ENCODE measurements at places on chromosomes 4 and X.

DNA sequence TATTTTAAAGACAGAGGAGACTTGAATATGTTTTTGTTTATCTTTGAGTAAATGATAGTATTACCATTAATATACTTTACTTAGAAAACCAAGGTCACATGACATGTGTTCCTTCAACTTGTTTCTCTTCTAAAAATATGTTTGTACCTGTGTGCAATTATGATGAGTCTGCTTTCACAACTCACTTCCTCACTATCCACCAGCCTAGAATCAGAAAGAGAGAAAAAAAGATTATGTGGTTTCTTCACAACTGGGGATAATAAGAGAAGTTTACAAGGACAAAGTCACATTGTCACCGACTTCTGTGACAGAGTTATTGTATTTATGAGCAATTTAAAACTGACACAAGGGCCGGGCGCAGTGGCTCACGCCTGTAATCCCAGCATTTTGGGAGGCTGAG, 1112.1 kb downstream of the RPA4 start:
- DNase-seq: no peak

GRCh38 chr4:67051000-67051789, 494.1 kb downstream of the CENPC start:
- no peak for DNase-seq

GRCh38 chr4:119132306-119132705, 3.3 kb upstream of the MYOZ2 start:
- DNase-seq: no peak

- no peak for DNase-seq
Measured at GRCh38 chr4:173185847-173186510, 17.4 kb downstream of the GALNT7 start.

DNA sequence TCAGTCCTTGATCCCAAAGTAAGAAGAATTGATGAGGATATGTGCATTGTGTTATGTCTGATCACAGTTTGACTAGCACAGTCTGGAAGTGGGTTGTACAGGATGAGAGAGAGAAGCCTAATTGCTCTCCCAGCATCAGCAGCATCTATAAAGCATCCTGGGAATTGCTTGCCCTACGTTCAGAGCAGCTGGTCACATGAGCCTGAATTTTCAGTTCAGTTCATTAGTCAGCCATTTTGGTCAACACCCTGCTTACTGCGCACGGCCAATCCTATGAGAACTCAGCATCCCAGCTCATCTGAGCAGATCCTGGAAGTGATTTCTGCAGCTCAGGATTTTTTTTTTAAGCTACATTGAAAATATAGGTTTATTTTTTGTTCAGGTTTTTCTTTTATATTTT, at the start of gene RUFY3:
TSS of gene RUFY3 (plus strand) at position 218 of the 400 bp plus-strand sequence. CDS start 610 bp downstream, outside the sequence.
- no peak for DNase-seq

- DNase-seq: no peak
Measured at GRCh38 chrX:153407736-153408135, 3.5 kb upstream of the ZFP92 start.

DNA sequence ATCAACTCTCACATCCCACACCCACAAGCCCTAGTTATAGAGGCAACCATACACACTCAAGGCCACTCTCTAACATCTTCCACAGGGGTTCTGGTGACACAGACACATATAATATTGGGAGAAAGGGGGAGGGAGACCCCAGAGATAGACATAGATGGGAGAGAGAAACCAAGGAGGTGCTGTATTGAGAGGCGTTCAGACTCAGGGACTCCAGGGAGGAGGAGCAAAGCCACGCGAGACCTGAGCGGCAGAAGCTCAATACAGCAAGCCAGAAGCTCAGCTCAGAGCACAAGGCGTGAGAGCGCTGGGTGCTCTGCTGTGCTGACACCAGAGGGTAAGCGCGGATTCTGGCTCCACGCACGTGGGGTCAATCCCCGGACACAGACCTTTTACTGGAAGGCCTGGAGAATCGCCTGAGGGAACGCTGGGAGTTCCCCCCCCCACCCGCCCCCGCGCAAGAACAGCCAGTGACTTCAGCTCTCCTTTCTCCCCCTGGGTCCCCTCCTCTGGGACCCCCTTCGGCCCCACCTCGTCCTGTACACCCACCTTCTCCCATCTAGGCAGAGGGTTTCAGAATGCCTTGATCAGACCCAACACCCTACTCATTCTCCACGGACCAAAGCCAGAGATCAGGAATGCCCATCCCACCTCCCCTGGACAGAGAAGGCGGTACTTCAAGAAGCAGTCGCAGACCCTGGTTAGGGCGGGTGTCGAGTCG, 8.7 kb downstream of the MSX1 start:
- DNase-seq: no peak

- DNase-seq: no peak
Measured at GRCh38 chrX:132612821-132613564, 124.2 kb upstream of the MBNL3 start.

- no peak for DNase-seq
Measured at GRCh38 chr4:15381806-15382338, 46.0 kb upstream of the C1QTNF7 start.

Measured in coronary artery (tissue), 2 donors.